ENCODE measurements at places on chromosomes 2 and 18.

DNA sequence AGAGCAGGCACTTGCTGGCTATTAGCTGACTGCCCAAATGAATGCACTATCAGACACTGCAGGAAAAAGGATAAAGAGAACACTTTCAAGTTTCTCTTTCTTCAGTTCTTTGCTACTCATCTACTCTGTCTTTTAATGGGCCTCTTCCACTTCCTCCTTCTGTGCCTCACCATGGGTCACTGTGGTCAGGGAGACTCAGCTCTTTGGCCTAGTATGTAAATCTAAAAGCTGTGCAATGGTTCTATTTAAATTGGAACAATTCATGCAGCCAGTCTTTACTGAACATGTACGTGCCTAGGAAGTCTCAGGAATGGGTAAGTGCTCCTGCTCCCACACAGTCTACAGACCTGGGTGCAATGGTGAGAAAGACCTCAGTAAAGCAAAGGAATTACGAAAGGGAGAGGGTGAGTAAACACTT, 79.1 kb upstream of the DNMT3A start:
- peaks cover 16% of the 10 kb centered on the region for H3K36me3 ChIP-seq
- H3K27me3 ChIP-seq = no peaks in the 10 kb centered on the region
- no peak overlapping the region for H3K4me3 ChIP-seq
- no peak overlapping the region for H3K27ac ChIP-seq

DNA sequence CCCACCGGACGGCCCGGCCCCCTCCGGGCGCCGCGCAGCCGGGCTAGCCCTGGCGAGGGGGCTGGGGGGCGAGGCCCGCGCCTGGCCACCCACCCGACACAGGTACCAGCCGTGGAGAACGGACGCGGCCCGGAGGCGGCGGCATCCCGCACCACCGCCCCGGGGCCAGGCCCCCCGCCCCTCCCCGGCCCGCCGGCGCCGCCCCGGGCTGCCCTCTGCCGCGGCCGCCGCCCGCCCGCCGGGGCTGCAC, 405 bp downstream of the SOS1 start:
- no peaks in the 10 kb centered on the region for H3K27me3 ChIP-seq
- peaks cover 14% of the 10 kb centered on the region for H3K36me3 ChIP-seq
- no peak overlapping the region for H3K4me3 ChIP-seq
- DNase-seq = no peak
- H3K4me1 ChIP-seq = peaks cover 47% of the 10 kb centered on the region

DNA sequence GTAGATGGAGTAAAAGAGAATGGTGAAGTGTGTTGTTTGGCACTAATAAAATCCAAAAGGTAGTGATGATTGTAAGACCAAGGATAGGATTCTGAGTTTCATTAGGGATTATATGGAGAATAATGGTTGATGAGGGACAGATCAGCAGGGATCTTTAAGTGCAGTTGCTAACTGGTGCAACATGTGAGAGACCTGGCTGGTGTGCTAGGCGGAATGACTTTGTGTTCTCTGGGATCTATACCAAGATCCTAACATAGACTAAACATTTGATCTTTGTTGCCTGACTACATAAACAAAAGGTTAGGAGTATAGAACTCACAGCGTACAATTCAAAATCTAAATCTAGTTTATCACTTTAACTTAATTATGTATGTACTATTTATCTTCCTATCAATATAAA, 135.4 kb downstream of the PTRHD1 start:
- no peak overlapping the region for H3K4me3 ChIP-seq
- H3K4me1 ChIP-seq = peaks cover 7% of the 10 kb centered on the region
- no peaks in the 10 kb centered on the region for H3K36me3 ChIP-seq
- DNase-seq = no peak

DNA sequence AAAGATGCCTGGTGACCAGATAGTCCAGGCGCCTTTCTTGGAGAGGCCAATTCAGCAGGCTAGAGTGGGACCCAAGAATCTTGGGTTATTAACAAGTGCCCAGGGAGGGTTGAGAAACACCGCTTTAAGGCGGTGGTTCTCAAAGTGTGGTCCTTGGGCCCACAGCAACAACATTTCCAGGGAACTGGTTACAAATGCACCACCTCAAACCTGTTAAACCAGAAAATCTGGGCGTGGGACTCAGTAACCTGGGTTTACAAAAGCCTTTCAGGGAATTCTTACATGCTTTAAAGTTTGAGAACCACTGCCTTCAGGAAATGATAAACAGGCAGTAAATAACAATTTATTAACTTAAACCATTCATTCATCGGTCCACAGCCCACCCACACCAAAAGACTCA, 92.5 kb downstream of the SP3 start:
- H3K27ac ChIP-seq = no peak overlapping the region
- no peaks in the 10 kb centered on the region for H3K36me3 ChIP-seq
- H3K27me3 ChIP-seq = no peaks in the 10 kb centered on the region
- no peak for DNase-seq

DNA sequence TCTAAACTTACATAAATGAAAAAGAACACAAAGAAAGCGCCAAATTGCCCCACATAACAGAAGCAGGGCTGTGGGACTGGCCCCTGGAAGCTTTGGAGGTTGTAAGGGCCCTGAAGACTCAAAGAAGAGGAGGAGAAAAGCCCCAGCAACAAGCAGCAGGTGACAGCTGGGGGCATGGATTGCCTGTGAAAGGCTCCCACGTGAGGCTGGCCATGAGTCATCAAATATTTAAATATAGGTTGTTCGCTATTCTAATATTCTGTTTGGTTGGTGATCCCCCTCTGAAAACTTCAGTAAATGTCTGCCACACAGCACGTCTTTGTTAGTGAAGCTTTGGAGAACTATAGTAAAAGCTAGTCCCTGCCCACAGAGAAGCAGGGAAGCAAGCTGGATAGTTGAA, 132.4 kb downstream of the MREG start:
- H3K36me3 ChIP-seq = peaks cover 7% of the 10 kb centered on the region
- H3K4me1 ChIP-seq = peaks cover 6% of the 10 kb centered on the region
- H3K27ac ChIP-seq = no peak overlapping the region

DNA sequence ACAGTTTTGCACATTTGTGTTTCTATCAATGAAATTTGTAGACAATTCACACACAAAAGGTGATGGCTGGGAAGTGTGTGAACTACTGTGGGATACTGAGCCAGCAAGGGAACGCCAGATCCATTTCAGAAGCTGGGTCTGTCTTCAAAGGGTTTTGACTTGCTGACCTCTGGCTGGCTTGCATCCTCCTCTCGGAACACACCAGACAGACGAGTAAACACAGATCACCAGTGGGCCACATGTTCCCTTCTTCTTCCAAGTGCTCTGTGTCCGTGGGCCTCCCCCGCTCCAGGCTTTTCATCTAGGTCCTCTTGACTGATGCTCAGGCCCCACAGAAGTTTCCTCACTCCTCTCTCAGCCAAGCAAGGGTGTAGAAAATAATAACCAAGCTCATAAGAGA, 122.2 kb upstream of the OSR1 start:
- DNase-seq = no peak
- H3K27me3 ChIP-seq = no peaks in the 10 kb centered on the region

DNA sequence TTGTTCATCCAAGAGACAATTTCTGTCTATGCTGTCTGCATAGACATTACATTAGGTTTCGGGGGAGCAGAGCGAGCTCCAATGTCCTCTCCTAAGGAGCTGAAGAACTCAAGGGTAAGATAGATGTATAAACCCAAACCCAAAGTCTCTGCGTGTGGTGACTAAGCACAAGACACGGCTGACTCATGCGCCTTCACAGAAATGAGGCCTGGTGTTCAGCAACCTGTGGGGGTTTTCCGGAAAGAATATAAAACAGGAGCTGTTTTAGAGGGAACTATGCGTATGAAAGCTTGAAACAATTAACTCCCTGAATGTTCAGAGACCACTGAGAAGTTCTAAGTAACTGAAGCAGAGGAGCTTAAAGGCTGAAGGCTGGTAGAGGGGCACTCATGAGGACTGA, 154.7 kb downstream of the SOX11 start:
- peaks cover 58% of the 10 kb centered on the region for H3K36me3 ChIP-seq
- no peak for DNase-seq
- H3K4me3 ChIP-seq = no peak overlapping the region
- H3K27me3 ChIP-seq = peaks cover 8% of the 10 kb centered on the region

- H3K4me3 ChIP-seq = no peak overlapping the region
- H3K4me1 ChIP-seq = no peaks in the 10 kb centered on the region
Observed at GRCh38 chr2:67055387-67056304, 341.5 kb upstream of the ETAA1 start.

- H3K36me3 ChIP-seq = no peaks in the 10 kb centered on the region
Observed at GRCh38 chr2:2321200-2321540, 9.9 kb downstream of the MYT1L start.

DNA sequence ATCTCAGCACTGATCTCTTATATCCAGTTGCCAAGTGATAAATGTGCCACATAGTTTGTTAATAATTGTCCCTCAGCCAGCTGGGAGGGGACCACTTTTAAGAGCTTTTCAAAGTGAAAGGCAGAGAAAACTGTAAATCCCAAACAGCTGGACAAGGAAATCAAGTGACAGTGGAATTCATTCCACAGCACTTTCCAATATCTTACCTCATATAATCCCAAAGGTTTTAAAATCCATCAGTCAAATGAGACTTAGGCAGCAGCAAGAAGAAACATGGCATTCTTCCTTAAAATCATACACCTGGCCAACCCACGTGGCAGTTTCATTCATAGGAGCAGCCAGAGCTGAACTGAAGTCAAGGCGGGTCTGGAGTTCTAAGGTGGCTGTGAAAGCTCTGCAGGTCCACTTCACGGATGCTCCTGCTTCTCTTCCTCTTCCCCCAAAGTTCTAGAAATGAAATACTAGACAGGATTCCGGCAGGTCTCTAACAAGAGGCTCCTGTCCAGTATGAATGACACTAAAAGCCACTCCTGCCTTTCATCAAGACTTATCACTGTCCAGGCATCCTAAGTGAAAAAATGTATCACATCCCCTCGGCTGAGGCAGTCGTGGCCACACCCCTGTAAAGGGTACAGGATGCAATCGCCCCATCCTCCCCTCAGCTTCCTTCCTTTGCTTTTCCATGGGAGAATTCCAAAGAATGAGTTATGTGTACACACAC, 190.4 kb upstream of the STK17B start:
- H3K36me3 ChIP-seq = no peaks in the 10 kb centered on the region
- no peaks in the 10 kb centered on the region for H3K4me1 ChIP-seq
- no peak for DNase-seq
- no peak overlapping the region for H3K27ac ChIP-seq
- peaks cover 26% of the 10 kb centered on the region for H3K27me3 ChIP-seq

DNA sequence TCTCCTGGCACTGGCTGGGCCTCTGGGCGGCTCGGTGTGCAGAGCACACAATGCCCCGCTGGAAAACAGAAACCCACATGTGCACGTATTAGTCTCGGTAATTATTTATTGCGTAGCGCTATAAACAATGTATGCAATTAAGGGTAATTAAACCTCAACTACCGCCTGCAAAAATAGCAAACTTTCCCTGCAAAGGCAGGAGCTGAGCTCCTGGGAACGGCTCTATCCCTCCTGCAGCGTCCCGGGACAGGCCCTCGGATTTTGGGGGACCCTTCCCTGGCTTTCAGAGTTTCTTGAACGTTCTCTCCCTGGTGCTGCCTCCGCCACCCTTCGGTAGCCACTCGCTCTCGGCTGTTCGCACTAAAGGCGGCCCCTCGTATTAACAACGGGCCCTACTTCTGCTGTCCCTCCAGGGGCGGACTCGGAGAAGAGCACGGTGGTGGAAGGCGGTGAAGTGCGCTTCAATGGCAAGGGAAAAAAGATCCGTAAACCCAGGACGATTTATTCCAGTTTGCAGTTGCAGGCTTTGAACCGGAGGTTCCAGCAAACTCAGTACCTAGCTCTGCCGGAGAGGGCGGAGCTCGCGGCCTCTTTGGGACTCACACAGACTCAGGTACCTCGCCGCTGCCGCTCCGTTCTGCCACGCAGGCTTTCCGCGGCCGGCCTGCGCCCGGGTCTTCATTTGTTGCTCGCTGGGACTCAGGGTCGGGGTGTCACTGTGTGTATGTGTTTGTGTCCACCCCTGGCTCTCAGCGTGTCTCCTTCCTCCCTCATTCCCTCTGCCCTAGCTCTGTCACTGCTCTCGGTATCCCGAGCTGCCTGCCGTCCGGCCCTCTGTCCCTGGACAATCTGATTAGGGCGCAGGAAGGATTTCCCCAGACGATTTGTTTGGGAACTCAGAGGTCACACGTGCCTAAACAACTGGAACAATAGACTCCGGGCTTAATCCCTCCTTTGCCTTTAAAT, 1.2 kb downstream of the DLX1 start:
- no peaks in the 10 kb centered on the region for H3K36me3 ChIP-seq
- peaks cover 79% of the 10 kb centered on the region for H3K4me1 ChIP-seq
- H3K27me3 ChIP-seq = peaks cover 100% of the 10 kb centered on the region
- H3K27ac ChIP-seq = no peak overlapping the region
- peak; percentile 73 for DNase-seq

DNA sequence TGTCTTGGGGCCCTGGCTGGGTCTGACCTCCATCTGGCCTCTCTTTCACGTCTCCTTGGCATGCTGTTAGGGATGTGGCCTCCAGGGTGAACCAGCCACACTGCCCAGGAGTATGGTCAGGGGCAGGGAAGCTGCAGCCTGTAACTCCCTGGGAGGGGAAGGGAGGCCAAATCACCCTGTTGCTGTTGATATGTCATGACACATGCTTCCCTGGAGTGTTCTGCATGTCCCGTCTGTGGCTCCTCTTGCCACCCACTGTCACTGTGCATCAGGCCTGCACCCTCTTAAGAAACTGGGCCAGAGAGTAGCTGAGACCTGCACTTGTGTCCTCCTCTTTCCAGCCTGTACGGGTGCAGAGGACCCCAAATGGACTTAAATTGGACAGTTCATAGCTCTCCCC, 221.3 kb downstream of the FHOD3 start:
- peak overlapping the region; percentile 50 for H3K27ac ChIP-seq
- H3K4me1 ChIP-seq = peaks cover 33% of the 10 kb centered on the region
- H3K27me3 ChIP-seq = no peaks in the 10 kb centered on the region
- DNase-seq = no peak
- no peaks in the 10 kb centered on the region for H3K36me3 ChIP-seq
- no peak overlapping the region for H3K4me3 ChIP-seq

DNA sequence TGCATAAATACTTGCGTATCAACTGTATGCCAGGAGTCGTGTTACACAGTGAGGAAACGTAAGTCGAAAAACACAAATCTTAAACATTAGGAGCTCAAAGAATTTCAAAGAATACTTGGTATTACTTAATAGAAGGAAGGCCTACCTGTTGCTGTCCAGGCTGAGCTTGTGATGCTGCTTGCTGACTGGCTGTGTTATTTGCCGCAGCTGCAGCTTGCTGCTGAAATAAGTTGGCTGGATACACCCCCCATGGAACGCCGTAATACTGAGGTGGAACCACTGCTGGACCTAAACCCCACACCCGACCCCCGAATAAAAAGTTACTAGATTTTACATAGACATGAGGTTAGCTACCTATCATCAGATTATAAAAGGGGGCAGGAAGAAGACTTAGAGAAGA, 56.4 kb downstream of the PUM2 start:
- H3K36me3 ChIP-seq = peaks cover 37% of the 10 kb centered on the region
- H3K4me3 ChIP-seq = no peak overlapping the region
- H3K4me1 ChIP-seq = peaks cover 7% of the 10 kb centered on the region
- no peaks in the 10 kb centered on the region for H3K27me3 ChIP-seq
- no peak for DNase-seq

DNA sequence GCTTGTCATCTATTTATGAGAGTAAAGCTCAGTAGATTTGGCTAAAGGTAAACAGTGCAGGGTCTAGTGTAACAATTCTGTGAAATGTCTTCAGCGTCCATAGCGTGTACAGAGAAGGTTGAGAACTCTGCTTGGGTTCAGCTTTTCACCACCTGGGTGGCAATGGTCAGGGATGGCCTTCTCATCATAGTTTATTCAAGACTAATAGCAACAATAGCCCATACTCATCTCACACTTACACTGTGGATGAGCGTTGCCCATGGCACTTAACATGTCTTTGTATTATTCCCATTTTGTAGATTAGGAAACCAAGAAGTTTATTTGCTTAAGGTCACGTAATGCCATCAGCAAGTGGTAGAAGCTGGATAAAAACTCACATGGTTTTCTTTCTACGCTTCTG, 106.8 kb upstream of the RND3 start:
- H3K36me3 ChIP-seq = peaks cover 4% of the 10 kb centered on the region
- peaks cover 31% of the 10 kb centered on the region for H3K4me1 ChIP-seq
- no peak for DNase-seq
- H3K27me3 ChIP-seq = no peaks in the 10 kb centered on the region
- H3K27ac ChIP-seq = no peak overlapping the region
